ENCODE measurements at places on chromosomes 11 and 22. TPM values are rescaled to one million over a fixed set of nuclear protein-coding genes. Genes with fewer than 3 reads are reported as not detected.

GRCh38 chr22:36343070-36343719, 44.6 kb downstream of the MYH9 start:
- peaks cover 80% of the 10 kb centered on the region for H3K36me3 ChIP-seq
- DNase-seq = no peak
- H3K27ac ChIP-seq = peak overlapping the region; percentile 54
- H3K4me3 ChIP-seq = no peak overlapping the region
- no peaks in the 10 kb centered on the region for H3K27me3 ChIP-seq

GRCh38 chr22:23146478-23147205, 1.4 kb downstream of the RAB36 start:
- no peak overlapping the region for H3K27ac ChIP-seq
- peaks cover 33% of the 10 kb centered on the region for H3K4me1 ChIP-seq
- DNase-seq = no peak
- H3K4me3 ChIP-seq = no peak overlapping the region
- H3K27me3 ChIP-seq = peaks cover 7% of the 10 kb centered on the region

The GAS2 gene
- total RNA-seq = 1.1 TPM

GRCh38 chr11:120372296-120372695, 36.1 kb downstream of the ARHGEF12 start:
- no peaks in the 10 kb centered on the region for H3K36me3 ChIP-seq
- H3K27me3 ChIP-seq = peaks cover 2% of the 10 kb centered on the region
- no peaks in the 10 kb centered on the region for H3K4me1 ChIP-seq
- no peak for DNase-seq

- no peaks in the 10 kb centered on the region for H3K4me1 ChIP-seq
- H3K4me3 ChIP-seq = no peak overlapping the region
- H3K27ac ChIP-seq = no peak overlapping the region
Observed at GRCh38 chr11:133520707-133521106, 11.6 kb downstream of the OPCML start.

- peaks cover 54% of the 10 kb centered on the region for H3K36me3 ChIP-seq
- no peak overlapping the region for H3K4me3 ChIP-seq
- H3K27me3 ChIP-seq = no peaks in the 10 kb centered on the region
Observed at GRCh38 chr11:118318124-118318523, 13.6 kb downstream of the CD3E start.

Data from activated CD4-positive, alpha-beta memory T cell treated with anti-CD3 and anti-CD28 coated beads, Interleukin-2, amount 10 ng/mL, durations not matched to agents 7 days and 5 days (primary cell).